T-cell (primary cell): ENCODE measurements at places on chromosomes 4 and X.

DNA sequence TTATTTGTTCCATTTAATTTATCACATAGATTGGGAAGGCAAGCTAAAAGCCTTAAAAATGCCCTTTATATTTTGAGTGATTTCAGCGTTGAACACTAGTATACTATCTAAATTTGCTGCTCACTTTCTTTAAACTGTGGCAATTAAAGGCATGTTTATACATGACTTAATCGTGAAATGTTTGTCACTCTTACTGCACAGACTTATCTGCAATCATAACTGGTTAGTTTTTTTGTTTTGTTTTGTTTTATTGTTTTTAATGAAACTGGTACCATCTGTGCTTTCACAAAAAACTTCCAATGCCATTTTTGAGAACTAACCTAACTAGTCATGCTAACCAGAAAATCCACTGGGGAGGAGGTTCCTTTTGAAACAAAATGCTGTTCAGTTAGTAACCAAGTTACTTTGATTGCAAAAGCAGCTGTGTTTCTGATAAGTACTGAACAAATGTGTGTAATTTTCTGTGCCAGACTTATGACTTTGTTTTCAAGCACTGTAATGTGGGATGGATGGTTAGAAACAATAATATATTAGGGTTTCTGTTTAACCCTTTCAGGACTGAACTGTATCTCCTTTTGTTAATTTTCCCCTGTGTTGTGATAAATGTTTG is 56.1 kb downstream of the CCKAR start:
- DNase-seq: no peak

- DNase-seq: no peak
Observed at GRCh38 chrX:85516131-85516530, 136.7 kb upstream of the POF1B start.

DNA sequence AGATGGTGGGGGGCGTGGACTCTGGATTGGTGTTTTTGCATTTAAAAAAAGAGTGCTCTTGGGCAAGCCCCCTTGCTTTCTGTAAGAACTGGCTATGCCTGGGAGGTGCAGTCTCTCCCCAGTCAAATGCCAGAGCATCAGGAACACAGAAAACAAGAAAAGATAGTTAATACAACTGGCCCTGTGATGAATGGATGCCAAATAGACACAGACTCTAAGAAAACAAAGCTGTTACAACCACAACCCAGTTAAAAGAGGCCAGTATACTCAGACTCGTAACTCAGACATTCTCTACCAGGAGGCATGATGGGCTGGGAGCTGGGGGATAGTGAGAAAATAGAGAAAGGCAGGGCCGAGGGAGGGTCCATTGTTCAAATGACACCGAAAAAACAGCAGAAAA is 32.5 kb upstream of the C1QTNF7 start:
- DNase-seq: no peak

- no peak for DNase-seq
Observed at GRCh38 chrX:38798956-38799355, 2.3 kb upstream of the MID1IP1 start.

DNA sequence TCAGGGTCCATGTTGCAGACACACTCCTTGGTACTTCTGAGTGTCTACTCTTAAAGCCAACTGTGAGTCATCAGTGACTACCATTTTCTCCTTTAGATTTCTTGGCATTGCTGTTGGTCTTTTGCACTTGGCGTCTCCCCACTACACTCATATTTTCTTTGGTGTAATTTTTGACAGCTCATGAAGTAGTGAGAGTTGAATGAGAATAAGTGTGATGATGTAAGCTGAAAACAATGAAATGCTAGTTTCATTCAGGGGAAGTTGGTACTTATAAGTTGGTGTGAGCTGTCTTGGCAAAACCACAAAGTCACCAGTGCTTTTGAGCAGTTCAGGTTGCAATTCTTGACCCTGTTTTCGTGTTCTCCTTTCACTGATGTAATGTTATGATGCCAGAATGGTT is 142.9 kb upstream of the ARX start:
- no peak for DNase-seq
